Esophagus muscularis mucosa (tissue), 4 donors: ENCODE measurements at places on chromosomes 12 and 14. TPM values are rescaled to one million over a fixed set of nuclear protein-coding genes. Genes with fewer than 3 reads are reported as not detected.

The TGM1 gene
- total RNA-seq, result 3.3 TPM

The EFS gene
- 10.1 TPM for total RNA-seq

The CLEC2A gene
- not detected for total RNA-seq

The ZNF891 gene
- total RNA-seq, result 4.6 TPM

The C14orf132 gene
- total RNA-seq, result 28.3 TPM

GRCh38 chr12:25840678-25841465, 117.6 kb upstream of the RASSF8 start:
- DNase-seq, result no peak

GRCh38 chr14:23406244-23406643, 1.8 kb downstream of the MYH6 start:
- DNase-seq, result no peak

DNA sequence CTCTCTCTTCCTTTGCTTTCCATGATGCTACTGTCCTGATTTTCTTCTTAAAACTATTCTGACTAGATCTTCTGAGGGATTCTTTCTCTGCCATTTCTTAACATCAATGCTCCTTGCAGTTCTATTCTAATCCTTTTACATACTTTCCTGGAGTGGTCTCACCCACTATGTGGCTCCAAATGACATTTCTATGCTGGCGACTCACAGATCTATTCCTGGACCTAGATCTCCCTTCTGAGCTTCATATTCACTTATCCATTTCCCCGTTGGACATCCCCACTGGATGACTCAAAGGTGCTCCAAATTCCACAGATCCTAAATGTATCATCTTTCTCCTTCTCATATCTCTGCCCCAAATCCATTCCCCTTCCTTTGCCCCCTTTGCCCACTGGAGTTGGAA, 4.1 kb downstream of the TEP1 start:
- DNase-seq, result no peak

GRCh38 chr12:22101749-22102243, 55.8 kb downstream of the CMAS start:
- no peak for DNase-seq

DNA sequence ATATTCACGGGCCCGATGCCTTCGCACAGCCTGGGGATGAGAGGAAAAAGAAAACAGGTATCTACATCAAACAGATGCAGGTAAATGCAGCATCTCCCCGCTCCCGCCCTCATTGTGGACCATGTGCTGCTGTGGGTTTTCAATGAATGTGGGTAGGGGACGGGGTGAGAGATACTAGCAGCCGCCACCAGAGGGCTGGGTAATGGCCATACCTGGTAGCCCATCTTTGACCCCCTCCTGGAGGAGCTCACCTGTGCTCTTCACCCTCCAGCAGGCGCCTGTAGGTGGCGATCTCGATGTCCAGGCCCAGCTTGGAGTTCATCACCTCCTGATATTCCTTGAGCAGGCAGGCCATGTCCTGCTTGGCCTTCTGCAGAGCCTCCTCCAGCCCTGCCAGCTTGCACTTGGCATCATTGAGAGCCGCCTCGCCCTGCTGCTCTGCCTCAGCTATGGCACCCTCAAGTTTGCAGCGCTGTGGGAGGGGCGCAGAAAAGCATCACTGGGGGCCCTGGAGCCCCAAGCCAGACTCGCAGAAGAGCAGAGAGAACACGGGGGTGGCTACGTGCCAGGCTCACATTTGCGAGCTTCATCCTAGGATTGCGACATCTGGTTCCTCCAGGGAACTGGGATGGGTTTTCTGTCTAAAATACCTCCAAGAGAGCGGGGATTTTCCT, 10.2 kb downstream of the KRT82 start:
- no peak for DNase-seq

GRCh38 chr14:61737915-61738314, 24.3 kb upstream of the SNAPC1 start:
- no peak for DNase-seq

GRCh38 chr12:94768398-94769046, 118.2 kb upstream of the TMCC3 start:
- no peak for DNase-seq

DNA sequence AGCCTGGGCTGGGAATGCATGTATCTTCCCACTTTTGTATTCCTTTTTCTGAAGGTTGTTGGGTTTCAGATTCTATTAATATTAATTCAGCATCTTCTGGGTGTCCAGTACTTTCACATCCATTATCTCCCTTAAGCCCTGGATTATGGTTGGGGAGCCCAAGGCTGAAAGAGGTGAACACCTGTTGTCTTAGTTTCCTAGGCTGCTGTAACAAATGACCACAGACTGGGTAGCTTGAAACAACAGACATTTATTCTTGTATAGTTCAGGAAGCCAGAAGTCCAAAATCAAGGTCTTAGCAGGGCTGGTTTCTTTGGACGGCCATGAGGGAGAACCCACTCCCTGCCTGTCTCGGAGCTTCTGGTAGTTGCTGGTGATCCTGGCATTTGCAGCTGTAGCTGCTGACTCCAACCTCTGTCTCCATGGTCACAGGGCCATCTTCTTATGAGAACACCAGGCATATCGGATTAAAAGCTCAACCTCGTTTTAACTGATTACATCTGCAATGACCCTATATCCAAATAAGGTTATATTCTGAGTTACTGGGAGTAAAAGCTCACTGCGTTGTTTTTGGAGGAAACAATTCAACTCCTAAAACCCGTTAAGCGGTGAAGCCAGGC, 68.2 kb upstream of the CLMN start:
- no peak for DNase-seq

DNA sequence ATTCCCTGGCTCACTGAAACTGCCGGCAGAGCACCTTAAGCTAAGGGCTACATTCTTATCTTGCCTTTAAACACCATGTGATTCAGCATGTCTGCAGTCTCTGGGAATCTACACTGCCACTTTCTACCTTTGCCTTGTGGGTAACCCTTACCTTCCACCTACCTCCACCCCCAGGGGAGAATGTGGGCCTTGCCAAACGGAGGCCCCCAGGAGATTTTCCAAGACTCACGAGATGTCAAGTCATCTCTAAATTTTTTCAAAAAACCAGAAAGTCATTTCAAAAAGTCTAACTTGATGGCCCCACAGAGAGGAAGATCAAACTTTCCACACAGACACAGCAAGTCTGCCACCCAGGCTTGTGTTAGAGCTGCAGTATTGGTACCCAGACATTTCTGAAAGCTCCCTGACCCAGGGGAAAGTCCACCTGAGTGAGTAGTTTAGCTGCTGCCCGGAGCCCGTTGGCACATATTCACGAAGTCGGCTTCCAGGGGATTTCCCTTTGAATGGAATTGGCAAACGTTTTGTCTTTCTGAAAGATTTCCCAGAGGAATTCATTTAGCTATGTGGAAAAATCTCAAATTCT, 4.7 kb upstream of the PSMA6 start:
- DNase-seq, result no peak

DNA sequence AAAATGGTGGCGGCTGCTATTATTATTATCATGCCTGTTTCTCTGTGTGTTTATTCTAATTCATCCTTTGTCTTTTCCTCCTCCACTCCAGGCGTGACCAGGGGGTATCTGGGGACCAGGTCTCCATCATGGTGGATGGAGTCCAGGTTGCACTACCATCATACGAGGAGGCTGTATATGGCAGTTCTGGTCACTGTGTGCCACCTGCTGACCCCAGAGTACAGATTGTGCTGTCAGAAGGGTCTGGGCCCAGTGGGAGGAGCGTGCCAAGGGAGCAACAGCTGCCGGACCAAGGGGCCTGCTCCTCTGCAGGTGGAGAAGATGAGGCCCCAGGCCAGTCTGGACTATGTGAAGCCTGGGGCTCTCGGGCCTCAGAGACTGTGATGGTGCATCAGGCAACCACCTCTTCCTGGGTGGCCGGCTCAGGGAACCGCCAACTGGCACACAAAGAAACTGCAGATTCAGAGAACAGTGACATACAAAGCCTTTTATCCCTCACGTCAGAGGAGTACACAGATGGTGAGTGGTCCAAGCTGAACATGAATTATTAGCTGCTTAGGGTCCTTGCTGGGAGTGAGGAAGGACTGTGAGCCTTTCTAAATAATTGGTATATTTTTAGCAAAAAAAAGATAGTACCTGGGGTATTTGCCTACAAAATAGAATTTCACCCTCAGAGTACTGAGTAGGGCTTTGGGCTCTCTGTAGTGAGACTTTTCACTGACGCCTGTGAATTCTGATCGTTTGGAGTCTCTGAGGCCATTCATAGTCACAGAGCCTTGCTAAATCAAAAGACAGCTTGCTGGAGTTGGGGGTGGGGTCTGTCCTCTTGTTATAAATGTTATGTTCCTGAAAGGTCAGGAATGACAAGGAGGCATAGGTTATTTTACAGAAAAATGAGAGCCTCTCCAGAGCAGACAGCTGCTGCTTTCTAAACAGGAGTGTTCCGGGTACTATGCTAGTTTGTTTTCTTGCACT, 58.1 kb upstream of the SRSF5 start:
- DNase-seq, result no peak

DNA sequence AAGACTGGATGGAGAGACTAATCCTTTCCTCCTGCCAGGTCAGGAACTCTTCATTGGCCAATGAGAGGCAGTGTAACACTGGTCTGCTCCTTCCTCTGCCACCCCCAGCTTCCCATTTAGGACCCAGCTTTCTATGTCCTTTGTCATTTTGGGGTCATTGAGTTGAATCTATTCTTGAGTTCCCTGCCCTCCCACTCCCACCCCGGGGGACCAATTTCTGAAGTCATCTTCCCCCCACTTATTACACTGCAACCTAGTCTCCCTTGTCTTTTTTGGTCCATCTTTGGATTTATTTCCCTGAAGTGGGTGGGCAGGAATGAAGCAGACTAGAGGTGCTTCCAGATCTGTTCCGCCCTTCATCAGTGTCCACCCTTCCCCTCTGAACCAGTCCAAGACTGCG, 7.6 kb upstream of the ITGA5 start:
- no peak for DNase-seq

- DNase-seq, result no peak
These were observed 2.5 kb upstream of the TTC7B start for GRCh38 chr14:90818715-90819114.

GRCh38 chr14:31400031-31400638, 20.2 kb downstream of the HEATR5A start:
- no peak for DNase-seq

DNA sequence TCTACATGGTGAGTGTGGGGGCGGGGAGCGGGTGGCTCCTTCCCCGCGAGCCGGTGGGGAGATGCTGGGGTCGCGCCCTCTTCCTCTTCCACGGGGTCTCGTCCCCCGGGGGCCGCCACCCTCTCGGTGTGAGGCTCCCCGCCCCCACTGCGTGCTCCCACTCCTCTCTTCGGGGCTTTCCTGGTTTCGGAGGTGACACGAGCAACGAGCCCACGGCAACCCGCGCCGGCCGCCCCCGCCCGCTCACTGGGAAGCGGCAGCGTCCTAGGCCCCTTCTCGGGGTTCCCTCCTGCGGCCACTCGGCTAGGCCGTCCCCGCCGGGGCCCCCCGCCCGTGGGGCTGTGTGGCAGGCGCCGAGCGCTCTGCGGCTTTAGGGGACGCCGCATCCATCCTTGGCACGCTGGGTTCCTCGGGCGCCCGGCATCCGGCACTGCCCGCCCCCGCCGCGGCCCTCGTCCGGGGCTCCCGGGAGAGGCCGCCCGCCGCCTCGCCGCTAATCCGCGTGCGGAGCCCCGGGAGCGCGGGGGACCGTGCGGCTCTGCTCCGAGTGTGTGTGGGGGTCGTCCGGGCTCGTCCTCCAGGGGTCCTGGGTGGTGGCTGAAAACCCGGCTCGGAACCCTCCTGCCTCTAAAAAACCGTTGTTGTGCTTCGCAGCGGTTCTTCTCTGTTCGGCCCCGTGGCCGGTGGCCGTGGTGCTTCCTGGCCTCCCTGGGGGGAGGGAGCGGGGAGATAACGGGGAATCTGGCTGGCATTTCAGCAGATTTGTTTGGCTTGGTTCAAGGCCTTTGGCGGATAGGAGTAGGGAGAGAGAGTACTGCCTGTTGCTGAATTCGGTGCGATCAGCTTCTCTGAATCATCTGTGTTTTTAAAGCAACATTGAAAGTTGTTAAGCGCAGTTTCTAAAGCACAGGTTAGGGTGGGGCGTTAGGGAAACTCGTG, 1.0 kb downstream of the PCNX1 start:
- peak; percentile 92 for DNase-seq

DNA sequence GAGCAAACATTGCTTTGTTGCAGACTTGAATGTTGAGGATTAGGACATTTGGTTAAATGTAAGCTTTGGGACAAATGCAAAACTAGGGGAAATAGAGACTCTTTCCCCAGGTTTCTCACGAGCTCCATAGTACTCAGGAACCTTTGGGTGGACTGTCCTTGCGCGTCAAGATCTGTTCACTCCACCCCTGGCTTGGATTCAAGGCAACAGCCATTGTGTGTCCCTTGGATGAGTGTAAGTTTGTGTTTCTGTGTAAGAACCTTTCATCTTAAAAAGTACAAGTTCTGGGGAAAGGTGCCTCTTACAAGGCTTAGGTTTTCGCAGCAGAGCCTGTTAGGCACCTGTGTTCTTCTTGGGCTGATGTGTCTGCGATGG, 3.7 kb downstream of the SUSD6 start:
- no peak for DNase-seq

- DNase-seq, result no peak
These were observed 66.4 kb upstream of the STK38L start for GRCh38 chr12:27177706-27178105.

DNA sequence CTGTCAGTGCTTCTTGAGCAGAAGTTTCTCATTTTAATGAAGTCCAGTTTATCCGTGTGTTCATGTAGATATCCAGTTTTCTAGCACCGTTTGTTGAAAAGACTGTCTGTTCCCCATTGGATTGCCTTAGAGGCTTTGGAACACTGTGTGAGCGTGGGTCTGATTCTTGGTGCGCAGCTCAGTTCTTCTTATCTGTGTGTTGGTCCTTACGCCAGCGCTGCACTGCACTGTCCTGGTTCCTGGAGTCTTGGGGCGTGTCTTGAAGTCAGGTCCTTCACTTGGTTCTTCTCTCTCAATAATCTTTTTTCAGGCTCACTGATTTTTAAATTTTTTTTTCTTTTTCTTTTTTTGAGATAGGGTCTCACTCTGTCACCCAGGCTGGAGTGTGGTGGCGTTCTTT, 25.5 kb downstream of the EP400 start:
- no peak for DNase-seq

DNA sequence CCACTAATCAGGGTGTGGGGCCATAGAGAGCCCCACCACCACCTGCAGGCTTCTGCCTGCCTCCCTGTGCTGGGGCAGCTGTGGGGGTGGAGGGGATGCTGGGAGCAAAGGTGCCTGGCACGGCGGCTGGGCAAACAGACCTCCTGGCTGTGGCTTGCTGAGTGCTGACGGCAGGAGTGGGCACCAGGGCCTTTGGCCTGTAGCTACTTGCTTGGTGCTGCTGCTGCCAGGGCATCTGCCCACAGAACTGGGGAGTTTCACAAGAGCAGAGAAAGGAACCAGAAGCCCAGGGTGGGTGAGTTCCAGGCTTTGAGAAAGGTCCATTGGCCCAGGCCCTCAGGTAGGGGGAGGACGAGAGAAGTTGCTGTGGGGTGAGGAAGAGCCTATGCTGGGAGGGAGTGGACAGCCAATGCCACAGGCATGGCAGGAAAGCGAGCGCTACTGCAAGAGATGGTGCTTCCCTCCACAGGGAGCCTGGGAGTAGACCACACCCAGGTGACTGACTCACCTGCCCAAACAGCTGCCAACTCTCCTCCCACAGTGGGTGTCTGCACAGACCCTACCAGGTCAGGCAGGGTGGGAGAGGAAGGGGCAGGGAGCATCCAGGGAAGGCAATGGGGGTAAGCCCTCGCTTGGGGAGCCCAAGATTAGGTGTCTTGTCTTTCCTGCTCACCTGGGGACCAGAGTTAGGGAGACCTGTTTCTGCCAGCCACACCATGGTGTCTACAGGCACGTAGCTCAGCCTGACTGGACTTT, 39.0 kb upstream of the HDAC7 start:
- no peak for DNase-seq
